ENCODE measurements at places on chromosomes 11 and 22. TPM values are rescaled to one million over a fixed set of nuclear protein-coding genes. Genes with fewer than 3 reads are reported as not detected.

APBB1 gene
- 110 TPM for total RNA-seq

DNA sequence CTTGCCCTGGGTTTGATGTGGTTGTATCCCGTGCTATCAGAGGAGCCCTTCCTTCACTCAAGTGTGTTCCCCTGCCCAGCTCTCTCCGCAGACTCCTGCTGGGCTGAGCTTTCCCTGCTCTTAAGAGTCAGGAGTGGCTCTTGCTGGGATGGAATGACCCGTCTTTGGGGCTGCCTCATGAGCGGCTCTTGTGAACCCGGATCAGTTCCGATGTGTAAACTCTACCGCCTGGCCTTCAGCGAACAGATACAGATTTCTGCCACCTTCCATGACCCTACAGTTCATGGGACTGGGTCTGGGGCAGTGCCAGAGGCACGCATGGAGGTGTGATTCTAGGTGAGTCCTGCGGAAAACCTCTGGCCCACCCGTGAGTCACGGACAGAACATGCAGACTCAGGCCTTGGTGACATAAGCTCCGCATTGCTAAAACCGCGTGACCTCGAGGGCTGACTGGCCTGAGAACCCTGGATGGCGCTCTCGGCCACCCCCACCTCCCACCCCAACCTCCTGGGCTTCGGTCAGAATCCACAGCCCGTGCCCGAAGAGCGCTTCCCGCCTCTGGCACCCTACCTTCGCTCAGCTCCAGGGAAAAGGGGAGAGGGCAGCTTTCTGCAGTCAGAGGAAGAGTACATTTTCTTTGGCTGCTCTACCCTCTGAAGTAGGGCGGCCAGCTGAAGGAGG is 1.3 kb upstream of the ZBTB16 start:
- no peaks in the 10 kb centered on the region for H3K4me1 ChIP-seq
- H3K4me3 ChIP-seq = no peak overlapping the region
- peak overlapping the region; percentile 99 for H3K27ac ChIP-seq
- no peak for DNase-seq
- no peaks in the 10 kb centered on the region for H3K36me3 ChIP-seq

DNA sequence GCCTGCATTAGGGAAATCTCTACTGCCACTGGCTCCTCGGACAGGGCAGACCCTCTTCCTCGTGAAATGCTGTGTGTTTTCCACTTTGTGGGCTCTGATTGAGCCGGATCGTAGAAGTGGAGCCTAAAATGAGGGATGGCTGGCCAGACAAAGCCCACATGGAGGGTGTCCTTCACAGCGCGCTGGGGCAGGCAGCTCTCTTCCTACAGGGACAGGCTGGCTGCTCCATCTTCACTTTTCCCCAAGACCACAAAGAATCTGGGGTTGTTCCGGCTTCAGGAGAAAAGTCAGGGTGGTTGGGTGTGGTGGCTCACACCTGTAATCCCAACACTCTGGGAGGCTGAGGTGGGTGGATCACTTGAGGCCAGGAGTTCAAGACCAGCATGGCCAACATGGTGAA is 94.9 kb downstream of the MORC2 start:
- no peak for DNase-seq
- no peaks in the 10 kb centered on the region for H3K27me3 ChIP-seq
- no peak overlapping the region for H3K27ac ChIP-seq

GRCh38 chr11:131423688-131424087 is 53.3 kb downstream of the NTM start:
- no peaks in the 10 kb centered on the region for H3K27me3 ChIP-seq
- H3K36me3 ChIP-seq = no peaks in the 10 kb centered on the region
- H3K4me1 ChIP-seq = no peaks in the 10 kb centered on the region
- DNase-seq = no peak
